Activated CD4-positive, alpha-beta T cell treated with anti-CD3 and anti-CD28 coated beads, Interleukin-2, amount 50 U/mL, for 48 hours (primary cell): ENCODE measurements at places on chromosomes 6 and 20.

DNA sequence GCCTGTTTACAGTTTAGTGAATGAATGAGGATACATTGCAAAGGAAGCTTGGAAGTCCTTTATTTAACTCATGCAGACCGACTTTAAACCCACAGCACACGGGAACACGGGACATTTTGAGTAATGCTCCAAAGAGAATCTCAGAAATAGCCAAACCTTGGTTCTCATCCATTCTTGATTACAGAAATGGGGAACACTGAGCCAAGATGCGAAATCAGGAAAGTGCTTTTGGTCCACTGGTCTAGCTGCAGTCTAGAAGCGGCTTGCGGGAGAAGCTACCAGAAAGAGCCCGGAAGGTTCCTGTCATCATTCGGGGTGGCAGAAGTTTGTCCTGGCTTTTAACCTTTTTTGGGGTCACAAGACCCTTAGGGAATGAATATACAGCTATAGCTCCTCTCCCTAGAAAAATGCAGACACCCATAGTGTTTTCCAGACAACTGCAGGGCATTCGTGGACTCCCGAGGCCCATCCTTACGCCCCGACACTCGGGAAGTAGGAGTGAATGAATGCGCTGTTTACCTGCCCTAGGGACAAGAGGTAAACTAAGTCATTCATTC is 475 bp upstream of the TMEM181 start:
- no peak for DNase-seq

DNA sequence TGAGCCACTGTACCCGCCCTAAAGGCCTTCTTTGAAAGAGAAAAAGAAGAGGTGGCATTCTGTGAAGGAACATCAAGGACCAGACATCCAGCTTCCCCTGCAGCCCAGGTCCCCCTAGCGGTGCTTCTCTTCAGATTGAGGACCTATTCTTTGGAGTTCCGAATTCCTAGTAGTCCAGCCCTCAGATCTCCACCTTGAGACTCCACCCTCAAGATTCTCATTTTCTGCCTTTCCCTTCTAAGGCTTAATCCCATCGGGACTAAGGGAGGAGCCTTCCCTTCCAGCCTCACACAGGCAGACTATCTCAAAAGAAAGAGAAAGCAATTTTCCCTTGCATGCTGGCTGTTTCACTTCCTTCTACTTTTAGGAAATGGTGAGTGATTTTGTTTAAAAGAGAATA is 32.5 kb downstream of the MUC22 start:
- DNase-seq = peak; percentile 48

GRCh38 chr20:5991623-5992441 is 41.4 kb downstream of the MCM8 start:
- DNase-seq = no peak

- no peak for DNase-seq
These were observed 9.3 kb upstream of the PRR18 start for GRCh38 chr6:166317261-166318212.

DNA sequence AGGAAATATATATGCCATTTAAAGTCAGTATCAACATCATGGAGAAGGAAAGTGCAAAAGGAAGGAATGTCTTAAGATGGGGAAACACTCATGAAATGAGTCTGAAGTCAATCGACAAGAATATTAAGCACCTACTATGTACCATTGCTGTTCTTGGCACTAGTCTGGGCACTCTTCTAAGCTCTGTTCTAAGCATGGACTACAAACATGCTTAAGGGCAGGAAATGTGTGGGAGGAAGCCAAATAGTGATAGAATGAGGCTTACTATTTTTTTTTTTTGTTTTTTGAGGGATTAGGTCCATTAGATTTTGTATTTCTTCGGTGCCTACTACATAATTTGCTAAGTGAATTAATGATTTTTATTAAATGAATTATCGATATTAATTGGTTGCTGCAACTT is 83.8 kb upstream of the SUPT3H start:
- DNase-seq = no peak

GRCh38 chr6:25628471-25629197 is 23.4 kb upstream of the SCGN start:
- no peak for DNase-seq

GRCh38 chr6:55033016-55033546 is 141.2 kb upstream of the HCRTR2 start:
- DNase-seq = no peak

GRCh38 chr6:744666-745353 is 51.9 kb upstream of the EXOC2 start:
- no peak for DNase-seq

DNA sequence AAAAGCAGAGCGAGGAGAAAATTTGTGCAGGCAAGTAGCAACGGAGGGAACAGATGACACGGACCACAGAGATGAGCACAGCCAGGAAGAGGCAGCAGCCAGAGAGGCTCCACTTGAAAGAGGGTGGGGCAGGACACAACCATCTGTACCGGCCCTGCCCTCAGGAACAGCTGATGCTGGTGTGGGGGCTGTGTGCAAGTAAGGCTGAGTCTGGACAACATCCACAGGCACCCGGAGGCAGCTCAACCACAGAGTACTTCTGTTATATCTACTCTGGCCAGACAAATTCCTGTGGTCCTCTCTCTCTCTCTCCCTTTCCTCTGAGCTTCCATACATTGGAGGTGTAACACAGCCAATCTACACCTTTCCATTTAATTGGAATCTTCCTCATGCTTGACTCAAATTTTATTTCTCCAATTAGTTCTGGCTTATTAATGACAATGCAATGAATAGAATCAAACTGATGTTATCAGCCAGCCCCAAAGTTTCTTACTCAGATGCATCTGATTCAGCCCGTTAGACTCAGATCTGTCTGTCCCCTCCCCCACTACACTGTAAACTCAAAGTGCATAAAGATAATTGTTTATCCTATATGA is 24.9 kb downstream of the KIF13A start:
- no peak for DNase-seq

DNA sequence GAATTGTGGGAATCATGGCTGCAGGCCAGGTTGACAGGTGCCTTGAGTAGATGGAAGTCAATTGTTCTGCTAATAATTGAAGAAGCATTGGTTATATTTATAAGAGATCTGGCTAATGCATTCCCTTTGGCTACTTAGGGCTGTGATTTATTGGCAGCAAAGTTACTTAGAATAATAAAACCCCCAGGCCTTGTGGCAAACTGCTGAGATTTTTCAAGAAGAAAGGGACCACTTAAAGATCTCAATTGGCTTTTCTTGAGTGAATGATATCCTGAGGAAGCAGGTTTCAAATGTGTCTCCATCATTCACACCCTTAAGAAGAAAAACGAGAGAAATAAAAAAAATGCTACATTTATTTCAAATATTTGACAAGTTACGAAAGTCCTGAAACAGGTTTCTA is 27.4 kb downstream of the DDO start:
- no peak for DNase-seq

GRCh38 chr20:61621852-61622251 is 369.8 kb downstream of the CDH4 start:
- no peak for DNase-seq

GRCh38 chr20:59434960-59435359 is 134.5 kb downstream of the EDN3 start:
- no peak for DNase-seq

DNA sequence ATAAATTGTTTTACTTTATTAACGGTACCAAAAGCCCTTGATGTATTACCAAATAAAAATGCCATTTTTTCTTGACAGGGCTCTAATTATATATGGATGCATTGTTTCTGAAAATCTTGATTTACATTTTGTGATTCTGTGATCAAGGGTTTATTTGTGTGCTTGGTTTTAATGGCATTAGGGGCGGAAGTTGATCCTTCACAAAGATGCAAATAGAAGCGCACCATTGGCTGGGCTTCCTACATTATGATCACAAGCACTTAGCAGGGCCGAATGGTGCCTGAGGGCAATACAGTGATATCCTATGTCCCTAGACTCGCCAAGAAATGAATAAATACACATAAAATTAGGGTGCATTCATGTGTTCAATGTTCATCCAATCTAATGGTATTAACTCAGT is 172.9 kb upstream of the UST start:
- no peak for DNase-seq

DNA sequence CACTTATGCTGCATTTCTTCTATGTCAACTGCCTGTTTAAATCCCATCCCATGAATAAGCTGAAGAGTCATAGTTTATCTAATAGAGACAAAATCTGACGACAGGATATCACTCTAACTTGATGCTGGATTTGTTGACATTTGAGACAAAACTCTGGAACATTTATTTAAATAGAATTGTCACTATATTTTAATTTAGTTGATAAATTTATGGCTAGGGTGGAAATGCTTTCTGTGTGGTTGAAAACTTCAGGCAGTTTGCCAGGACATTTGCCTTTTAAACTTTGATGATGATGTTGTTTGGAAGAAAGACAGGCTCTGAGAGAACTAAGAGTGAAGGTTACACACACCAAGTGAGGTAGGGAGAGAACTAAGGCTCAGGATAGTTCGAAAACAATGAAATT is 68.1 kb downstream of the GJA1 start:
- no peak for DNase-seq

GRCh38 chr6:37399131-37399530 is 33.9 kb upstream of the CMTR1 start:
- DNase-seq = no peak

DNA sequence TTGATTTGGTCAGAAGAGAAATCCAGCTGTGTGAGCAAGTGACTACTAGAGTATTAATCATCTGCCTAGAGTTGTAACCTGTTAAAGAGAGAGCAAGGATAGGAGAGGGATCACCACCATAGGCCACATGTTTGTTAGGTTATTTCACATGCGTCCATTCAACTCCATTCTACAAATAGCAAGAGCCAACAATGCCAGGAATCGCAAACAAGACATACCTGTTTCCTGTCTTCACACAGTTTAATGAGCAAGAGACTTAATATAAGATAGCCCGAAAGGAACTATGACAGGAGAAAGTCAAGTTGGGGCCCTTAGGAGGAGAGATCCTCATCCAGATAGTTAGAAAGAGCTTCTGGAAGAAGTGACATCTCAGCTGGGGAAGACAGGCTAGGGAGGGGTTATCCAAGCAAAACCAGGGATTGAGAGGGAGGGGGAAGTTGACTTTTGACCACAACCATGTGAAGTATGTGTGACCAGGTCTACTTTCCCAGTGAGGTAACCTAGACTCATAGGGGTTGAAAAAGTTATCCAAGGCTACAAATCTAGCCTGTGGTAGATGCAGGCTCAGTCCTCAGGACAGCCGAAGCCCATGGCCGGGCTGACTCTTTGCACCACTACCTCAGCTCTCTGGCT is 147.4 kb downstream of the ALDH8A1 start:
- no peak for DNase-seq

DNA sequence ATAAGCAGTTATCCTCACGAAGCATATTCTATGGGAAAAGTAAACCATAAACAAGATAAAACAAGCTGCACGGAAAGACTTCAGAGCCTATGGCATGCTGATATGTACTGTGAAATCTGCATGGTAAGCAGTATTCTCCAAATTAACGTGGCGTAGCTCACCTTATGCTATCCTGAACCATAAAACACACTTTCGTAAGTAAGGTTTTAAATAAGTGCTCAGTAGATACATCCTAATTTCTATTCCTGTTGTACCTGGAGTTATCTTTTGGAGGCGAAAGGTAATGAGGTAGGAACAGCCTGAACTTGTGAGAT is 208.7 kb downstream of the GMDS start:
- no peak for DNase-seq

- peak; percentile 10 for DNase-seq
These were observed 10.4 kb downstream of the TRIM31 start for GRCh38 chr6:30102414-30102969.

GRCh38 chr20:16517946-16518783 is 55.1 kb downstream of the KIF16B start:
- peak; percentile 23 for DNase-seq

DNA sequence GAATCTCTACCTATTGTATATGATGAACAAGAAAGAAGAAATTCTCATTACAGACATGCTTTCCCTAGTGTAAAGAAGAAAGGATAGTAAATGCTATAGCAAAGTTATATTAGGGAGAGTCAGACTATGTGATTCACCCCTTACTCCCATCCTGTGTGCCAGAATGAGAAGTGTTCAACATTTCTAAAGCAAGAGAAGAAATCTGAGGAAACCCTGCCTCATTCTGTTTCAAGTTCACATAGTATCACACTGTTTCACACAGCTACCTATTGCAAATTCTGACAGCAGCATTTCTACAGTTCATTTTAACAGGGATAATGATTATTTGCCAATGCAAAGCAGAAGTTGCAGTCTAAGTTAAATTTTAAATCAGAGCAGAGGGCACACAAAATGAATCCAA is 267.2 kb upstream of the TCF21 start:
- no peak for DNase-seq

DNA sequence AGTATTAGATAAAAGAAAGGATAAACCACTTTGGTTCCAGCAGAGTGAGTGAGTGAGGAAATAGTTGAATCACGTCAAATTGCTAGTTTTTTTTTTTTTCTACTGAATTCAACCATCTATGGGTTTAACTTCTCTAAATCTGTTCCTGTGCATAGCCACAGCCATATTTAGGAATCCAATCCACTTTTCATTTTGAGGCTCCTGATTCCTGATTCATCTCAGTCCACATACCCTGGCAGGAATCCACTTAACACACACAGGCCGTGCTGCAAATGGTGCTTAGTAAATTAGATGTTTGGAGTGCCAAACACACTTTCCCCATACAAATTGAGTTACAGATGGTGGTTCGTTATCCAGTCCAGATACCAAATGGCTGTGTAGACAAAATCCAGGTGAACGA is 220.3 kb downstream of the ALDH8A1 start:
- DNase-seq = no peak

- DNase-seq = peak; percentile 27
These were observed 1.8 kb downstream of the GJA1 start for GRCh38 chr6:121436960-121437850.

- no peak for DNase-seq
These were observed 73.6 kb downstream of the NOL4L start for GRCh38 chr20:32511358-32512046.

GRCh38 chr20:50115041-50115512 is 2.1 kb upstream of the UBE2V1 start:
- no peak for DNase-seq

DNA sequence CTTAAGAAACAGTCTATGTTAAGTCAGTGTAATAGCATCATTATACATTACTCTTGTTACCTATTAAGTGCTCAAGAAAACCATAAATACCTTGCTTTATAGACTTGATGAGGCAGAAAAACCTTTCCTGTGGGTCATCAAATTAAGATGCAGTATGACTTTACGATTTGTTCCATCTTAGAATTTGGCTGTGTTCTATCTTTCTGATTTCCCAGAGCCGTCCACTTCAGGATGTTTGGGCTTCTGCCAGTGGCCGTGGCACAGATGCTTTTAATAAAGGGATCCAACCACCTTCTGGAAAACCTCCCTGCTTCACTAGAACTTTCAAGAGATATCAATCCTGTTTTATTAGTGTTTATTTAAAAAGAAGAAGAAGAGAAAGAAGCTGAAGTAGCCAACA is 71.2 kb downstream of the PDE7B start:
- DNase-seq = no peak
